ENCODE measurements at places on chromosomes 1 and 21. TPM values are rescaled to one million over a fixed set of nuclear protein-coding genes. Genes with fewer than 3 reads are reported as not detected.

- DNase-seq = no peak
Measured at GRCh38 chr1:2583331-2583791, 3.2 kb upstream of the PRXL2B start.

DNA sequence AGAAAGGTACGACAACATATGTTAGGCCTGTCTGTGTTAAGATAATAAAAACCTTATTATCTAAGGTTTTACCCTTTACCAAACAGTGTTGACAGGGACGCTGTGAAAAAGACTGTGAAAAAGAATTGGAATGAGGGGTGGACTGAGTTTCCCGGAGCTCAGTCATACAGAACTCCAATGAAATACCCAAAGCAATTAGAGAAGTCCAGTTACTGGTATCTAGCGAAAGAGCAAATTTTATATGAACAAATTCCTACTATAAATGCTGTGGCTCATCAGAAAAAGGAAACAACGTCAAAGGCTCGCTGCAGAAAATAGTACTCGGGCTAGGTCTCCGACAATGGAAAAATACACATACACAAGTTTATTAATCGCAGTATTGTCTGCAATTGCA is 708 bp upstream of the RBBP5 start:
- no peak for DNase-seq

Gene C8B
- not detected for total RNA-seq

Gene CHIA
- total RNA-seq = not detected

DNA sequence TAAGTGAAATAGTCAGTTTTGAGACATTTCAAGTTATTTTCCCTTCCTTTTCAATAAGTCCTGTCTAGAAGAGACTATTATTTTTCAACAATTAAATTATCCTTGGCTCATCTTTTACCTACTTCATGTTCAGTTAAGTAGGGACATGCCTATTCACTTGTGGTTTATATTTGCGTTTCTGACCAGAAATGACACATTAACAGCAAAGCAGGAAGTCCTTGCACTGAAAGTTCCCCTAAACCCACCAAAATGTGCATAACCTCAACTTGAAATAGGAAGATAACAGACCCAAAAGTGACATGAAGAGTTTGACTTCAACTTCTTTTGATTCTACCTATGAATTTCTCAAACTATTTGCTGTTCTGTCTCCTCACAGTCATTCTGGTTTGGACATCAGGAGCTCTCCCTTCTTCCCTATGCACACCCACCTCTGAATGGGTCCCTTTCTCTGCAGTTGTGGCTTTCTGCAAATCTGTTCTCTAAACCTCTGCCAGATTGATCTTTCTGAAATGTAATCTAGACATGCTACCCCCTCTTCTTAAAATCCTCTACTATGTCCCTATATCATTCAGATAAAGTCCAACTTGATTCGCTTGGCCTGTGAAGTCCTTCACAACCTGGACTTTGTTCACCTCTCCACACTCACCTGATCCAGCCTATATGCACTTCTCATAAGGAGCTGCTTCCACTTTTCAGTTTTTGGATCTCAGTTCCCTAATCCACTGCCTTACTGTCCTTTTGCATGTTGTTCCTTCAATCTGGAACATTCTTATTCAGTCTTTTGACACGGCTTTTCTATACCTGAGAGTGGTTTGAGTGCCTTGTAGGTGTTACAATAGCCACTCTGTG is 661.5 kb upstream of the ADGRL4 start:
- no peak for DNase-seq

GRCh38 chr1:230899841-230900251 is 31.5 kb upstream of the C1orf198 start:
- DNase-seq = no peak

DNA sequence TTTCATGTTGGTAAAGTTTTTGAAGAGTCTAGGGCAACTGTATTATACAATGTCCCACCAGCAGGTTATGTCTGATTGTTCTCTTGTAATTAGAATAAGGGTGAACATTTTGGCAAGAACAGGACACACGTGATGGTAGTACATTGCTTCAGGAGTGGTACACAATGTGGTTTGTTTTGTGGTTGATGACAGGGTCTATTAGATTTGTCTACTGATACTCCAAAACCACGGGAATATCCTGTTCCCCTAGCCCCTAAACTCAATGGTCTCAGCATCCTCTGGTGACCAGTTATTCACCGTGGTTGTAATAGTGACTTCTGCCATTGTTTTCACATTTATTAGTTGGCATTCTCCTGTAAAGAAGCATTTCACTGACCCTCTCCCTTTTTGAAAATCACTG is 22.1 kb upstream of the ACTA1 start:
- DNase-seq = no peak

Gene TSTD1
- total RNA-seq = 19.0 TPM

Gene TRIM67
- total RNA-seq = not detected

GRCh38 chr21:44947111-44947929 is 7.5 kb downstream of the SLX9 start:
- no peak for DNase-seq

Gene RSPO1
- total RNA-seq = 1.2 TPM

Gene MTOR
- total RNA-seq = 45.5 TPM

Gene PLCH2
- 0.42 TPM for total RNA-seq

Gene SELE
- 15.7 TPM for total RNA-seq

Measured in esophagus muscularis mucosa (tissue), 4 donors.